ENCODE measurements at places on chromosomes 3 and 15. TPM values are rescaled to one million over a fixed set of nuclear protein-coding genes. Genes with fewer than 3 reads are reported as not detected.
A peak's percentile ranks its signal among the peaks of the same experiment; 100 is the strongest.

DNA sequence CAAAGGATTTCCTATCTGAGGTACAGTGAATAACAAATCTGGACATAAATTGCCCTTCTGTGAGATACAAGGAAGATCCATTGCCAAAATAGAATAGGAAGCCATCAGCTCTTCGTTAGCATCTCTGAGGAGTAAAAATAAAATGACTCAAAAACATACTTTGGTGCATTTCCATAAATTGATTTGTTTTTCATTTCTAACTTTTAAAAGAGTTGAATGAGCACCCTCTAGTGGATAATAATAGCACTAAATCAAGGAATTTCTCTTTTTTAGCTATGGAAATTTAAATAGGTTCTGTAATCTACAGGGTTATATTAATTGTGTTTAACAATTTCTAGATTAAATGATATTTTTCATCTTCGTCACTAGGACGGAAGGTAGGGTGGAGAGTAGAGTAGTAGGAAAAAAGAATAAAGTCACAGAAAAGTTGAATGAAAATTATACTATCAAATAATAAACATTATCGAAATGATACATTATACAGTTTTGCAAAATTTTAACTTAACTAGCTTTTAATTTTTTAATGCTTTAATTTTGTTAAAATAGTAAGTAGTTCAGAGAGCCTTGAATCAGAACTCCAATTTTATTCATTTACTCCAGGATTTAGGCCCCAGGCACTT, 6.4 kb downstream of the NSUN3 start:
- no peak overlapping the region for H3K4me3 ChIP-seq
- no peaks in the 10 kb centered on the region for H3K4me1 ChIP-seq
- DNase-seq: no peak
- no peak overlapping the region for H3K27ac ChIP-seq
- peaks cover 20% of the 10 kb centered on the region for H3K36me3 ChIP-seq
- no peaks in the 10 kb centered on the region for H3K27me3 ChIP-seq

- no peaks in the 10 kb centered on the region for H3K4me1 ChIP-seq
- H3K36me3 ChIP-seq: no peaks in the 10 kb centered on the region
- H3K27ac ChIP-seq: no peak overlapping the region
- no peak overlapping the region for H3K4me3 ChIP-seq
- H3K27me3 ChIP-seq: no peaks in the 10 kb centered on the region
- DNase-seq: no peak
Measured at GRCh38 chr3:133547432-133548041, 25.9 kb upstream of the CDV3 start.

GRCh38 chr3:110928016-110928662, 143.5 kb upstream of the NECTIN3 start:
- no peaks in the 10 kb centered on the region for H3K27me3 ChIP-seq
- no peaks in the 10 kb centered on the region for H3K36me3 ChIP-seq
- no peak for DNase-seq

- no peak for DNase-seq
- H3K36me3 ChIP-seq: peaks cover 2% of the 10 kb centered on the region
- H3K4me3 ChIP-seq: no peak overlapping the region
- H3K4me1 ChIP-seq: no peaks in the 10 kb centered on the region
Measured at GRCh38 chr15:43439268-43439667, 53.7 kb downstream of the TP53BP1 start.

DNA sequence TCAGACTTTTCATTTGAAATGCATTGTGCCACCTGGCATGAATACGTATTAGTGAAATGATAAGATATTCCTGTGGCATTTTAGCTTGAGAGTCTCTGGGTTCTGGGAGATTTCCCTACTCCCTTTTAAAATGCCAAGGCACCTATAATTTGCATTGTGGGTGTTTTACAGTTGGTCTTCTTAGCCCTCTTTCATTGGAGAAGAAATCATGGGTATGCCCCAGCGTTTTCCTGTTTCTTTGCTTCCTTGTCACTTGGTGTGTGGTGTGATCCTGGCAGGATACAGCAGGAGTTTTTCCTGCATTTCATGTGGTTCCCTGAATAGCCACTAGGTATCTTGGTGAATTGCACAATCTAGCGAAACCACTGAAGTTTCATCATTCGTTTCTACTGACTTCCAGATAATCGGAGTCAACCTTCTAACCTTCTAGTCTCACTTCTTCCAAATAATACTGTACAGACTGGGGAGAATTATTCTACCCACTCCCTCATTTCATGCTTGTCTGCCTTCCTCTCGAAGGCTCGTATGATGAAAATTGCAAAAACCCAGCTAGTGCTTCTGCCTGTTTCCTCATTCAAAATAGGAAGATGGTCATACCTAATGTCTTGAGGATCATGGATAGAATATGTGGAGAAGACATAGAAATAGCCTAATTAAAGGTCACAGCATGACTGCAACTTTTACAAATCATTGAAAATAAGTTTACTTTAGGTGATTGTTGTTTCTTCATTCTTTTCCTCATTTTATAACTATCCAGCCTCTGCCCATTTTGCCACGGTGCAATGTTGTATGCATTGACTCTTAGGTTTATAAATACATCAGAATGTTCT, 2.6 kb downstream of the BHLHE40 start:
- H3K36me3 ChIP-seq: no peaks in the 10 kb centered on the region
- H3K4me3 ChIP-seq: peak overlapping the region; percentile 90
- peaks cover 67% of the 10 kb centered on the region for H3K4me1 ChIP-seq
- H3K27ac ChIP-seq: peak overlapping the region; percentile 6
- H3K27me3 ChIP-seq: no peaks in the 10 kb centered on the region

DNA sequence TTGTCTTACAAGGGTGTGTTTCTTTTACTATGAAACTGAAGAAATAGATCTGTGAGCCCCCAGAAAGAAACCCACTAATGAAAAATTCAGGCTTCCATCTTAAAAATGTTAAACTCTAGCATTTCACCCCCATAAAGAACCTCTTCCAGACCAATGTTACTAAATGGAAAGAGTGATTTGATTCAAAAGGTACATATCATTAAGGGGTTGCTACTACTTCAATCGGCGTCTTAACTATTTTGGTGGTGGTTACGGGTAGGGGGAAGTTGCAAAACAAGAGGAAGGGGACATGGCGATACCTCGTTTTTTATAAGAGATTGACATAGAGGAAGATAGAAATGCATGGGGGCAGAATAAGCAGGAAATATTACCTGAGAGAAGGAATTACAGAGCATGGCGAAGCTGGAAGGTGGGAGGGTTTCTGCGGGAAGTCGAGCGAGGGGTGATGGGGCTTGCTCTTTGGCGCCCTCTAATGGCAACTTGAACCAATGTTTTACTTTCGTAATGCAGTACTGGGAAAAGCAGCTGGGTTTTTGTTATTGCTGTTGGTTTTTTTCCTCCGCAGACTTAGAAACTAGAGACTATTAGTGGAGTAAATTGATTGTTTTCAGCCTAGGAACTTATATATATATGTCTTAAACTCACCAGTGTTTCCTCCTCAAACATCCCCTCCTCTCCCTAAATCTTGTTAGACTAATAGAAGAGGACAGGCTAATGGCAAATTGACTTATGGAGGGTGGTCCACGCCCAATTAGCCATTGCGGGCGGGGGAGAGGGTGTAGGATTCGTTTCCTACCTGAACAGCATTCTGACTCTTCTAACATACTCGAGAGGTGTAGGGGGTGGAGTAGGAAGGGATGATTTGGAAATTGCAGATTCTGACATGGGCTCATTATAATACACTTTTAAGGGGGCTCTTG, 11.3 kb upstream of the SOX2 start:
- H3K4me1 ChIP-seq: no peaks in the 10 kb centered on the region
- H3K27ac ChIP-seq: no peak overlapping the region
- H3K4me3 ChIP-seq: no peak overlapping the region
- H3K27me3 ChIP-seq: peaks cover 41% of the 10 kb centered on the region
- no peaks in the 10 kb centered on the region for H3K36me3 ChIP-seq
- DNase-seq: no peak

DNA sequence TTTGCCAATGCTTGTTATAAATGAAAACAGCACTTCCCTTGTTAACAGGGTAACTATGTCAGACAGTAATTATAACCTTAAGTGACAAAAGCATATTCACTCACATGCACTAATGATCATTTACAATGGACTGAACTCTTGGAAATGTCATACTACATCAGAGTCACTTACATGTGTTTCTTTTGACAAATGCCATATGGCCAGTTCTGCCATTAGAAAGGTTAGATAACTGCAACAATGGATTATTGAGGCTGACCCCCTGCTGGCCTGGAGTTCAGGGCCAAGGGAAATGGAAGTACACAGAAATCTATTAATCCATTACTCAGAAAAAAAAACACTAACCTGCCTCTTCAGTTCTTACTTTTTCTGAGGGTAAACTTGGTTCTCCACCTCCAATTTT, 313.4 kb downstream of the CNTN3 start:
- no peak overlapping the region for H3K4me3 ChIP-seq
- no peaks in the 10 kb centered on the region for H3K27me3 ChIP-seq
- no peak for DNase-seq
- no peak overlapping the region for H3K27ac ChIP-seq

- no peaks in the 10 kb centered on the region for H3K36me3 ChIP-seq
- DNase-seq: no peak
- H3K4me1 ChIP-seq: peaks cover 4% of the 10 kb centered on the region
- H3K27ac ChIP-seq: no peak overlapping the region
Measured at GRCh38 chr3:157074981-157075380, 85.0 kb downstream of the CCNL1 start.

- H3K27me3 ChIP-seq: no peaks in the 10 kb centered on the region
- peaks cover 17% of the 10 kb centered on the region for H3K4me1 ChIP-seq
- no peak overlapping the region for H3K27ac ChIP-seq
- H3K4me3 ChIP-seq: no peak overlapping the region
- H3K36me3 ChIP-seq: no peaks in the 10 kb centered on the region
Measured at GRCh38 chr15:99452728-99453636, 112.8 kb upstream of the MEF2A start.

- H3K27me3 ChIP-seq: no peaks in the 10 kb centered on the region
- H3K4me1 ChIP-seq: no peaks in the 10 kb centered on the region
- H3K4me3 ChIP-seq: no peak overlapping the region
- H3K36me3 ChIP-seq: no peaks in the 10 kb centered on the region
Measured at GRCh38 chr3:37402351-37402750, 228.0 kb upstream of the LRRFIP2 start.

DNA sequence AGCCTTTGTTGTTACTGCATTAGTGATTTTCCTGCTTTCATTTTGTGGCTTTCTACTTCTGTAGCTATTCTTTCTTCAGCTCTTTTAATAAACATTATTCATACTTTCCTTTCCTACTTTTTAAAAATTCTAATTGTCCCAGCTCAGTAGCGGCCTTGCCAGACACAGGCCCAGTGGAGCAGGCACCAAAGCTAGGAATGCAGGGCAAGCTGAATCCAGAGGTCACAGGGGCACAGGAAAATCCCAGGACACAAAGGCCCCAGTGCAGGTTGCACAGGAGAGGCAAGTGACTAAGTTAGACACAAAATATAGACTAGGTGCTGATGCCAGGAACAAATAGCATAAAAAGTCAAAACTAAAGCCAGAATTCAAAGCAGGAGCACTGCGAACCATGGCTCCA, 49.0 kb upstream of the CCDC80 start:
- no peak overlapping the region for H3K4me3 ChIP-seq
- no peaks in the 10 kb centered on the region for H3K36me3 ChIP-seq
- H3K27ac ChIP-seq: no peak overlapping the region
- no peaks in the 10 kb centered on the region for H3K4me1 ChIP-seq

DNA sequence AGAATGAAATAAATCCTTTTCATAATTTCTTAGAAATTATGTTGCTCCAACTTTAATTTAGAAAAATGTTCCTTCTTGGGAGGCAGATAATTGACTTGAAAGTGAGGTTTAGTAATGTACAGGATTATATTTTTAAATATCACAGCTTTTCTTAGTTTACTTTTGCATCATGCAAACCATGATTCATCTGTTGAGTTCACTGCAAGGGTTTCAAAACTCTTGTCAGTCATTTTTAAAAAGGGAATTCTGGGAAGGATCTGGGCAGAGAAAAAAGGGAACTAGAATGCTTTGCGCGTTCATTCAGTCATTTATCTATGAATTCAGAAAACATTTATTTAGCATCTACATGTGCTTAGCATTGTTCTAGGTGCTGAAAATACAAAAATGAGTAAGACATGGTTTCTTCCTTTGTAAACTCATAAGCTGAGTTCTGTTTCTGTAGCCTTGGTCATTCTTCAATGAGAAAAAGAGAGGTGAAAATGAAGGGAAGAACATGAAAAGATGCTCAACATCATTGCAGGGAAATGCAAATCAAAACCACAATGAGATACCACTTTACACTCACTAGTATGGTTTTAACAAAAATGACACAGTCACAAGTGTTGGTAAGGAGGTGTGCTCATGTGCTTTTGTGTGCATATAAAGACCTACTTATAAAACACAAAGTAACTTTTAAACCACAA, 209.1 kb downstream of the NR1D2 start:
- no peak overlapping the region for H3K27ac ChIP-seq
- H3K27me3 ChIP-seq: no peaks in the 10 kb centered on the region
- no peak for DNase-seq
- H3K36me3 ChIP-seq: no peaks in the 10 kb centered on the region

- DNase-seq: no peak
- no peak overlapping the region for H3K4me3 ChIP-seq
Measured at GRCh38 chr15:91947293-91947679, 93.8 kb downstream of the SLCO3A1 start.

DNA sequence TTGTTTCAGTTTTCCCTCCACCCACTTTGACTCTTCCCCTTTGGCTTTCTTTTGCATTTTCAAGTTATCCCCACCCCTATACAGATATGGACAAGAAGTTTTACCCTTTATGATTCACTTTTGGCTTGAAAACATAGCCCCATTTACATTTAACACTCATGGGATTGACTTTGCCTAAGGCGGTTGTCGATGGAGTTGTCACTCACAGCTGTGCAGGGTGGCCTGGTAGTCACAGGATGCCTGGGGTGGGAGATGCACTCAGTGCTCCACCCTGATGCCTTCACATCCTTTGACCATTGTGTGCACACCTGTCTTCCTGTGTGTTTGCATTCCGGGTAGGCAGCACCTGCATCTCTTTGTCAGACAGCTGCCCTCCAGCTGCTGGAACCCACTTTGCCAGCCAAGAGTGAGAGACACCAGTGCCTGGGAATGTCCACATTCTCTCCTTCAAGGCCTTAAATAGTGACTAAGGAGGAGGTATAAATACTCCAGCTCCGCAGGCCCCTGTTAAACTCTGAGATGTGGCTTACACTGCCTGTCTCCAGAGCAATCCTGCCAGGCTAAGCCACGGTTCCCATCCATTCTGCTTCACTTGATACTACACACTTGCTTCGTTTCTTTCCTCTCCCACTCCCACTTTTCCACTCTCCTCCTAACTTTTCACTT, 191.5 kb upstream of the SLC24A5 start:
- no peaks in the 10 kb centered on the region for H3K36me3 ChIP-seq
- H3K4me1 ChIP-seq: no peaks in the 10 kb centered on the region
- DNase-seq: no peak
- H3K27ac ChIP-seq: no peak overlapping the region
- H3K27me3 ChIP-seq: no peaks in the 10 kb centered on the region

- H3K27me3 ChIP-seq: no peaks in the 10 kb centered on the region
- no peak for DNase-seq
- H3K36me3 ChIP-seq: no peaks in the 10 kb centered on the region
- no peaks in the 10 kb centered on the region for H3K4me1 ChIP-seq
Measured at GRCh38 chr3:134449277-134449676, 36.5 kb downstream of the ANAPC13 start.

PLA2G4F gene
- total RNA-seq: 0.16 TPM

PAQR5 gene
- total RNA-seq: not detected

C15orf62 gene
- 2.4 TPM for total RNA-seq

OR5H2 gene
- not detected for total RNA-seq

LRRC34 gene
- 0.28 TPM for total RNA-seq

All from T-cell (primary cell).